Activated T-helper 17 cell treated with anti-CD3 and anti-CD28 coated beads, Interleukin-2, amount 50 U/mL, for 72 hours (primary cell): ENCODE measurements at places on chromosomes 7 and 10. TPM values are rescaled to one million over a fixed set of nuclear protein-coding genes. Genes with fewer than 3 reads are reported as not detected.

The SPDYE16 gene
- 0.45 TPM for total RNA-seq

GRCh38 chr7:1666823-1667565, 3.1 kb upstream of the ELFN1 start:
- no peak for ATAC-seq

DNA sequence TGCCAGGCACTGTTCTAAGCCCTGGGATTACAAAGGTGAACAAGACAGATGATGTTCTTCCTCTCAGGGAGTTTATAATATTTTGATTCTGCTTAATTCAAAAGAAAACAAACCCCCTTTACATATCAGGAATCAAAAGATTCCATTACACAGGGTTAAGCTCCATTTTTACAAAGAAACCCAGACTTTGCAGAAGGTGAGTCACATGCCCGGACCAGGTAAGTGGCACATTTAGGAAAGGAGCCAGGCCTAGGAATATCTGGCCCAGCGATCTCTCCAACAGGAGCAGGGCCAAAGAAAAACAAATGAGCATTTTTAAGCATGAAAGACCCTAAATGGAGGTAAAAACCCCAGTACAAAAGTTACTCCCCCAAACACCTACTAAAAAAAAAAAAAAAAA, 1.1 kb downstream of the STN1 start:
- ATAC-seq: no peak

The ADAMTS14 gene
- total RNA-seq: 0.19 TPM

The HOXA7 gene
- not detected for total RNA-seq

The GRM8 gene
- total RNA-seq: not detected
